ENCODE measurements at places on chromosomes 12 and 14.

DNA sequence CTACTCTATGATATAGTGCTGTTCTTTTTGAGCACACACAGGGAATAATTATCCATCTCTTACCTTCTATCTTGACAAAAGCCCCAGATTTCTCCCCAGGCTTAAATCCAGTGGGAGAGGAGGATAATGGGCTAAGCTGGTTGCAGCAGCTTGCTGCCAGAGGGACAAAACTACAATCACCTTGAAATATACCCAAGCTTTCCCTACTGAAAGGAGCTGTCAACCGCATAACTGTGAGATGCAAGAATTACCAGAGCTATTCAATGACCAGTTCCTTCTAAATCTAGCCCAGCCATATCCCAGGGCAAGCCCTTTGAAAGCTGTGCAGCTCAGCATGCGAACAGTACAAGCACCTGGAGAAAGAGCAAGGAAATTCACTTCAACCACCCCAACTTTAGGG, 943 bp upstream of the MGAT4C start:
- no peak for DNase-seq

- no peak for DNase-seq
Observed at GRCh38 chr12:120350576-120351350, 18.2 kb downstream of the MSI1 start.

- no peak for DNase-seq
Observed at GRCh38 chr12:132423251-132423819, 66.6 kb upstream of the FBRSL1 start.

DNA sequence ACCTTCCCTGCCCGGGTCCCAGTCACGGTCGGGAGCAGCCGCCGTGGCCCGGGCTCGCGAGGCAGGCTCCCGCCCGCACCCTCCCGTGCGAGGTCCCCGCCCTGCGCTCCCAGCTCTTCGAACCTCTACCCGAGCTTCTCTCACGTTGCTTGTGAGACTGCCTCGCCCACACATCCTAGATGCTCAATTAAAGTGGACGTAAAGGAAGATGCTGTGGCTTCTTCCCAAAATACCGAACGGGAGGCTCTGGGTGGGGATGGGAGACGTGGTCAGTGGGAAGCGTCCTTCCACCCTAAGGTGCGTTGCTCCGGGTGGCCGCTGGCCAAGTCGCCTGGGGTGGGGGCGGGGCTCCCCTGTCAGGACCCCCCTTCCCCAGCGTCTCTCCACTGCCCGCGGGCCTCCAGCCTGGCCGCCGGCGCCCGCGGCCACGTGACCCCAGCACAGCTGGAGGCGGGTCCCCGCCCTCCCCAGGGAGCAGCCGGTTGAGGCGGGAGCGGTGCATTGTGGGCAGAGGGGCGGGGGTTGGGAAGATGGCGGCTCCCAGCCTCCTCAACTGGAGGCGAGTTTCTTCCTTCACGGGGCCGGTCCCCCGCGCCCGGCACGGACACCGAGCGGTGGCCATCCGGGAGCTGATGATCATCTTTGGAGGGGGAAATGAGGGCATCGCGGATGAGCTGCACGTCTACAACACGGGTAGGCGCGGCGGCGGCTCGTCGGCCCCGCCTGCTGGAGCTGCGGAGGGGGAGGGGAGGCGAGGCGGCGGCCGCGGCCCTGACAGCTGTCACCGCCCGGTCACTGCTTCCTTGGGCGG, at the start of gene HCFC2:
Gene HCFC2 (plus strand): TSS at position 501 of the 811 bp plus-strand sequence. CDS start 30 bp downstream, at position 531.
- DNase-seq: peak; percentile 83

- DNase-seq: no peak
Observed at GRCh38 chr12:131500564-131500963, 210.3 kb upstream of the SFSWAP start.

DNA sequence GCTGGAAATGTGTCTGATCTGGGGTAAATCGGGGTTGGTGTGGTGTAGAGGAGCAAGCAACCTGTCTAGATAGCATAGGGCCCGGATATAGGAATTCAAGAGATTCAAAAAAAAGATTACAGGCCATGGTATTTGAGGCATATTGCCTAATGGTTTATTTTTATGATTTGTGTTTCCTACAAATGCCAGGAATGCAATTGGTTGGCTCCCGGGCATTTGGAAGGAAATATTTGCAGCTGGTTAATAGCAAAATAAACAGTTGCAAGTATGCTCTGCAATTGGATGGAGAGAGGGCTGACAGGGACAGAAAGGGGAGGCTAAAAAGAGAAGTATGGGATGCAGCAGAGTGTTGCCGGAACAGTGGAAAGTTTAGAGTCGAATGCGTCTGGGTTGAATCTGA, 315.6 kb upstream of the ATP2B1 start:
- DNase-seq: no peak

- DNase-seq: no peak
Observed at GRCh38 chr12:121096199-121096798, 36.4 kb upstream of the P2RX7 start.

GRCh38 chr12:108905725-108906124, 25.8 kb downstream of the DAO start:
- DNase-seq: no peak

DNA sequence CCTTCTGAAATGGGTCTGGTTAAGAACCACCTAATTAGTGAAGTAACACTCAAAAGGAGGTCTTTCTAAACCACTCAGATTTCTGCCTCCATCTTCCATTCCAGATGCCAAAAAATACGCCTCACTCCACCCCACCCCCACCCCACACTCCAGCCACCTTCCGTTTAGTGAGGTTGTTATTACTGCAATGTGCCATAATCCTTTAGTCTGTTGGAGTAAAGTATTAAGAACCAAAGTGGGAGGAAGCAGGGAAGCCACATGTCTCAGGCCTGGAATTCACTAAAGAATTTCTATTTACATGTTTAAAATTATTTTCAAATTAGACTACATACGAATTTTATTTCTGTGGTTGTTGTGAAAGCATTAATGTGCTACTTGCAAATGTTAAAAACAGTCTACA, 7.4 kb downstream of the KIF21A start:
- DNase-seq: no peak

GRCh38 chr14:104223101-104224041, 85.0 kb downstream of the KIF26A start:
- DNase-seq: no peak

DNA sequence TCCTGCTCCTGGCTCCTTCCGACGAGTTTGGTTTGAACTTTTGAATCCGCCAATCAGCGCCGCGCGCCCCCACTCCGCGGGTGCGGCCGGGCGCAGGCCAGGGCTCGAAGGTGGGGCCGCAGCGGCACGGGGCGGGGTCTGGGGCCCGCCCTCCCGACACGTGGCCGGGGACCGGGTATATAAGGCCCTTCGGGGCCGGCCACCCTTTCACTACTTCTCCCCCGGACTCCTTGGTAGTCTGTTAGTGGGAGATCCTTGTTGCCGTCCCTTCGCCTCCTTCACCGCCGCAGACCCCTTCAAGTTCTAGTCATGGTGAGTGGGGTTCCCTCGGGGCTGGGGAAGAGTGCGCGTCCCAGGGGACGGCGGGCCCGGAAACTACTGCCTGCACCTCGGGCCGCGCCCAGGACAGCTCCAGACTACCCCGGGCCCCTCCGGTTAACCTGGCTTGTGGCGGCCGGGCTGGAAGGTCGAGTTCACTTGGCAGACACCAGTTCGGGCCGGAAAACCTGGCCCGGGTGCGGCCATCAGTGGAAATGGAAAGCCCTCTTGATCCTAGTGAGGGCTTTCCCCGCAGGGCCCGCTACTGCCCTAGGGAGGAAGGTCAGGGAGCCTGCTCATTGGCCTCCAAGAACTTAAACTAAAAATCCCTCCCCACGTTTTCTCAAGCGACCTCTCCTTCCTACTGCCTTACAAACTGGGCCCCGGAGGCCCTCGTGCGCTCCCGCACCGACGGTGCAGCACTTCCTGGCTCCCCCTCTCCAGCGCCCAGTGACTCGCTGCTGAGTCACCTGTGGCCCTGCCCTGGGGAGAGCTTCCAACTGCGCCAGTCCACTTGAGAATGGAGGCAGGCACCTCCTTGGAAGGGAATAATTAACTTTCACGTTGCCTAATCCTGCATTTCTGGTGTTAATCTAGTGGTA, at the start of gene TUBA1C:
Gene TUBA1C (plus strand): TSS at position 210 of the 920 bp plus-strand sequence. CDS start 100 bp downstream, at position 310.
- DNase-seq: peak; percentile 94

GRCh38 chr12:9731393-9731792, 1.5 kb downstream of the CLECL1 start:
- no peak for DNase-seq

DNA sequence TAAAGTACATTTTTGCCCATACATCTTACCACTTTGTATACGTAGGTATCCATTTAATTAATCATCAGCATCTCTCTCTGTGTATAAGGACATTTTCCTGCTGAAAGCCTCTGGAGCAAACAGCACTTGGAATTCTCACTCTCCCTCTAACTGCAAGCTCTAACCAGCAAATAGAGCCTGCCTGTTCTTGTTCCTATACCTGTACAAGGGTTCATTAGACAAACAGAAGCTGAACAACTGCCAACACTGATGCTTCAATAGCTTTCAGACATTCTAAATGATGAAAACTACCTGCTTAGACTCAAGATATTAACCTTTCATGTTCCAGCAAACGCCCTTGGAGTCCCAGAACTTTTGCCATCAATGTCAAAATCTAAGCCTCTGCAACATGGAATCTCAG, 98.0 kb downstream of the KCNH5 start:
- no peak for DNase-seq

DNA sequence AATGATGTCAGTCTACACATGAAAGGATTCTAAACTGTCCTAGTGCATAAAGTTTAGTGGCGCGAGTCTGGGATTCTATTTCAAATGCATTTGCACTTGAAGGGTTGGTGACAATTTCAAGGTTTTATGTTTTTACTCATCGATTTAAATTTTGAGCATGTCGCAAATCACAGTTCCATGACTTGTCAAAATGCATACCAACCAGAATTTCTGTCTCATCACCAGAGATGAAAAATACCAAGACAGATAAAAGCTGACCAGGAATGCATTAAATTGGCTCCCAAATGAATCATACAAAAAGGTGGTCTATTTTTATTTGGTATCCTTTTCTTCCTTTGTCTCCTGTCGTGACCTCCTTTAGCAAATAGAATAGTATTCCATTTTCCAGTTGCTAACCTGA, 25.2 kb downstream of the TMEM30B start:
- DNase-seq: no peak

- DNase-seq: no peak
Observed at GRCh38 chr14:76191297-76191696, 39.6 kb downstream of the GPATCH2L start.

- no peak for DNase-seq
Observed at GRCh38 chr12:116591855-116592637, 32.9 kb downstream of the MAP1LC3B2 start.

- no peak for DNase-seq
Observed at GRCh38 chr14:59389936-59390335, 75.2 kb downstream of the GPR135 start.

DNA sequence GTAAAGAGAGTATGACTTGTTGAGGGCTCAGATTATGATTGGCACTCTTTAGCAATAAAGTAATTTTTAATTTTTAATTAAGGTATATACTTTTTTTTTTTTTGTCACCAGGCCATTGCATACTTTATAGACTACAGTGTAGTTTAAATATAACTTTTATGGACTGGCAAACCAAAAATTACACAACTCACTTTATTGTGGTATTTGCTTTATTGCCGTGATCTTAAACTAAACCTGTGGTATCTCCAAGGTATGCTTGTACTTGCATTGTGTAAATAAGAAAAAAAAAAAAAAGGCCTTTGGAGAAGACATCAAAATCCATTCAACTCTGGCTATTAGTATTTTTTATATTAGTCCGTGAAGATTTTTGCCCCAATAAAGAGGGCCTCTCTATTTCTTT, 646.7 kb upstream of the FOXG1 start:
- no peak for DNase-seq

GRCh38 chr12:128790221-128790620, 33.5 kb downstream of the SLC15A4 start:
- no peak for DNase-seq

DNA sequence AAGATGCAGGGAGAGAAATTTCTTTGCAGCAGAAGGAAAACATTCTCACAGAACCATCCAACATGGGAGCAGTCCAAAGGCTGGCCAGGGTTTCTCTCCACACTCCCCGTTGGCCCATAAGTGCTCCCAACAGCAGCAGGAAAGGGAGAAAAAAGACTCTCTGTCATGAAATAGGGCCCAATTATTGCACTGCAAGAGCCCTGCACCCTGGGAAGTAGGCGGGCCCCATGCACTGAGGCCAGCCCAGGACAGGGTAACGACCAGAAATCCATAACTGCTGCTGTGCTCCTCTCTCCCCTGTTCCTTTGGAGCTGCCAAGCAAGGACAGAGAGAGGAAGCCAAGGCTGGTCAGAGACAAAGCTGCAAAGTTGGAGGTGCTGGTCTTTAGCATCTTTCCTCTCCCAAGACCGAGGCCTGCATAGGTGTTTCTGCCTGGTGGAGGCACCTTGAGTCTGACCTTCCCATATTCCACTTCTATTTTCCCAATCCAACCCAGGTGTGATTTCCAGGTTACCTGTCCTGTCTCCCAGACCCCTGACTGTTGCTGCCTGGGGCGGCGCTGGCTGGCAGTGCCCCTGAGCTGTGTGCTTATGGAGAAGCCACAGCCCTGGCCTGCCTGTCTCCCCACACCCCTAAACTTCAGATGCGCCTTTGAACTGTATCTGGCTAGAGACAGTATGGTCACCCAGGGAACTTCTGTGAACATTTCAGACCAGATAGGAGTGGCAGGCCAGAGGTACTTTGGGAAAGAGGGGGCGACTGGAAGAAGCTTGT, 6.8 kb downstream of the GALNT16 start:
- no peak for DNase-seq

DNA sequence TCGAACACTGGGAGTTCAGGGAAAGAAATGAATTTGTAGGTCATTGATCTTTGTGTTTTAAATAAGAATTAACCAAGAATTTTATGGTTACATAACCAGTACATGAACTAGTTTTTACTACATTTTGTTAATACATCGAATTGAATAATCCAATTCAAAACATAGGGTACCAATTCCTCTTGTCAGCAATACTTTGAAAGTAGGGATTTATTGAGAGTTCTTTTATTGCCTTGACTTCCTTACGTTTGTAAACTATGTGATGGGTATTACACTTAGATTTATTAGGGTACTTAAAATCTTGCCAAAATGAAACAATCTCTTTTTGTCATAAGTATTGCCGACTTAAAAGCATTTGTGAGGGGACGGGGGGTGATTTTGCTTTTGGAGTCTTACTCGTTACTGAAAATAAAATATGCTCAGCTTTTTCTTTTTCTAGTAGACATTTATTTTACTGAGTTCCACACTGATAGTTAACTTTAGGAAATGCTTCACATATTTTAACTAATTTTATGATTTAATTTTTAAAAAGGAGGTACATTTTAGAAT, 22.4 kb downstream of the SOCS2 start:
- no peak for DNase-seq

DNA sequence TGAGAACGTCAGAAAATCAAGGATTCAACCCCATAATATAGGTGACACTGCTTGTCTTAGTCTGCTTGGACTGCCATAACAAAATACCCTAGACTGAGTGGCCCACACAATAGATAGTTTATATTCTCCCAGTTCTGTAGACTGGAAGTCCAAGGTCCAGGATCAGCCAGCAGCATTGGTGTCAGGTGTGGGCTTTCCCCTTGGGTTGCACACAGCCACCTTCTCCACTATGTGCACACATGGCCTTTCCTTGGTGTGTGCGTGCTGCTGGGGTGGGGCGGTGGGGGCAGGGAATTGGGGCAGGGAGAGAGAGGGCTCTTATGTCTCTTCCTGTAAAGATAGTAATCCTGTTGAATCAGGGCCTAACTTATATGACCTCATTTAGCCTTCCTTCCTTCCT, 106.4 kb downstream of the SLC25A47 start:
- no peak for DNase-seq
